PC-9 (cell line): ENCODE measurements at places on chromosomes 5 and 9. TPM values are rescaled to one million over a fixed set of nuclear protein-coding genes. Genes with fewer than 3 reads are reported as not detected.

The SNCAIP gene
- total RNA-seq: not detected in 2 replicates

The ACER2 gene
- total RNA-seq: 3.8 and 4.3 TPM in 2 replicates

DNA sequence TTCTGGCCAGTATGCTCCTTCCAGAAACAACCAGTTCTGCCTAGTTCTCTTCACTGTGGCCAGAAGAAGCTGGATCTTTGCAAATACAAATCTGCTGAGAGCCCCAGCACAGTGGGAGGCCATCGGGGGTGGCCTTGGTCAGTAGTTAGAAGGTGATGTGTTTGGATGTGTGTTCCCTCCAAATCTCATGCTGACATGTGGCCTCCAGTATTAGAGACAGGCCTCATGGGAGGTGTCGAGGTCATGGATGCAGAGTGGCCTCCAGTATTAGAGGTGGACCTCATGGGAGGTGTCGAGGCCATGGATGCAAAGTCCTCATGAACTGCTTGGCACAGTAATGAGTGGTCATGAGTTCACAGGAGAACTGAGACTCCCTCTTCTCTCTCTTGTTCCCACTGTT, 7.6 kb upstream of the IRX2 start:
- DNase-seq: no peak

The ADAMTS19 gene
- not detected in 2 replicates for total RNA-seq

DNA sequence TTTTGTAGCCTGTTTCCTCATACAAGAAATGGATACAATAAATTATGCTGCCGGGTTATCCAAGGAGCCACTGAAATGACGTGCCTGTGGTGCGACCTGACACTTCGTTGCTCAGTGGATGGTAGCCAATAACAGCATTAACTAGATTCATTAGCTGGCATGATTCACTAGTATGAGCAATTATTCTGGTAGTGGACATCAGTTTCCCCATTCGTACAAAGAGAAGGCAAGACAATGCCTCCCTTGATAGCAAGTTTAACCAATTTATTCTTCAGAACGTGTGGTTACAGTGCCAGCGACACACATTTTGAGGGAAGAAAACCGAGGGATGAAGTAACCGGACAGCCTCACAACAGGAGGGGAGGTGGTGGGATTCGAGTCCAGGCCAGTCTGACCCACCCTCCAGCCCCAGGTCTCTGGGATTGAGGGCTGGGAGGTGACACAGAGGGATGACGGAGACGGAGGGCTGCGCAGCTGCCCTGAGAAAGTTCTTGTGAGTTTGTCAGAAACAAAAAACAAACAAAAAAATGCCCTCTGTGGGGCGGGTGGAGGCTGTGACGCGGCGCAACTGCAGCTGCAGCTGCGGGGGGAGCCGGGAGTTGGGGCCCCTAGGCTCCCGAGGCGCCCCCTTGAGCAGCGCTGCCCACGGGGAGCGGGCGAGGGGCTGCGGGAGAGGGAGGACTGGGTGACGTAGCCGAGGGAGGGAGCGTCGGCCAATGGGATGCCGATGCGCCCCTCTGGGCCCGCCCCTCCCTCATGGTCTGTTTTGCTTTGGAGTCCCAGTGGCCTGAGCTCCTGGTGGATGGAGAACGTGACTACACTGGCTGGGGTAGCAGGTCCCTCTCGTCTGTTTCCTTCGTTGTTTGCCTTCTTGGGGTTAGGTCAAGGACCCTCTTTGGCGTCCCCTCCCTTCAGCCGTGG, 10.9 kb downstream of the LHX2 start:
- no peak for DNase-seq

GRCh38 chr5:9062873-9063272, 483.0 kb downstream of the SEMA5A start:
- DNase-seq: no peak

The FOXD1 gene
- total RNA-seq: 4.0 and 4.1 TPM in 2 replicates

- DNase-seq: no peak
Measured at GRCh38 chr9:16000811-16001210, 448.0 kb downstream of the CCDC171 start.

The CKMT2 gene
- total RNA-seq: not detected in 2 replicates
